Calu3 (cell line): ENCODE measurements at places on chromosomes 12 and 14.

- no peak for DNase-seq
These were observed 154.1 kb upstream of the PELI2 start for GRCh38 chr14:55964091-55964490.

- DNase-seq: peak; percentile 12
These were observed 37.0 kb upstream of the TMEM263 start for GRCh38 chr12:106918746-106919145.

DNA sequence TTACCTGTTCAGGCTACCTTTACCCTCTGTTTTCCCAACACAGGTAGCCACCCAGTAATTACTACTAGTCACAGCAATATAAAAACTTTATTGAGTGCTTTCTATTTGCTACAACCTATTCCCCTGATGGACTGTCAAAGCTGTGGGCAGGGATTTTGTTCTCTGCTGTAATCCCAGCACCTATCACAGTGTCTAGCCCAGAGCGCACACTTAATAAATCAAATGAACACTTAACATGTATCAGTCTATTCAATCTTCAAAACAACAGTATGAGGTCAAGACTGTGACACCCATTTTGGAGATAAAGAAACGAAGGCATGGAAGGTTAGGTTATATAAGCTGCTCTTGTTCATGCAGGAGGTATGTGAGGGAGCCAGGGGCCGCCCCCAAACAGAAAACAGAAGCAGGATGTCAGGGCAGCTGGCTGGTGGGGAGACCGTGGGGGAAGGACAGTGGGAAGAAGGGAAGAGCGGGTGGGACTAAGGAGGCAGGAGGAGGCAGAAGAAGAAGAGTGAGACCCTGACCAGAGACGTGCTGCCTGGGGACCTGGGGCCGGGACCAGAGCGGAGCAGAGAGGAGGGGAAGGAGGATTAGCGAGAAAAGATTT is 1.7 kb downstream of the TNFRSF1A start:
- DNase-seq: no peak

DNA sequence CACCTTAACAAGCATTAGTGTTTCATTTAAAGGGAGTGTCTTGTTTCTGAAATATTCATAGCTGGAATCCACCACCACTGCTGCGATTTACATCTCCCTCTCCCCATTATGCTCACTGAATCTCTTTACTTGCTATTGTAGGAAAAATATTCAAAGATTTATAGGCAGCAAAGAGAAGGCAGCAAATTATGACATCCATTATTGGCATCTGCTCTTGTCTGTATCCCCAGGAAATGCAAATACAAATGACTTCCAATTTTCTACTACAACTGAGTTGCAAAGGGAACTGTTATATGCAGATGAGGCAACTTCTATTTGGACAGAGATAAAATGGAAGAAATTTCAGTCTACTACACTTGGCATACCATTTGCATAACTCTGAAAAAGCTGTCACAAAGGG is 88.4 kb upstream of the PRKD1 start:
- DNase-seq: no peak

DNA sequence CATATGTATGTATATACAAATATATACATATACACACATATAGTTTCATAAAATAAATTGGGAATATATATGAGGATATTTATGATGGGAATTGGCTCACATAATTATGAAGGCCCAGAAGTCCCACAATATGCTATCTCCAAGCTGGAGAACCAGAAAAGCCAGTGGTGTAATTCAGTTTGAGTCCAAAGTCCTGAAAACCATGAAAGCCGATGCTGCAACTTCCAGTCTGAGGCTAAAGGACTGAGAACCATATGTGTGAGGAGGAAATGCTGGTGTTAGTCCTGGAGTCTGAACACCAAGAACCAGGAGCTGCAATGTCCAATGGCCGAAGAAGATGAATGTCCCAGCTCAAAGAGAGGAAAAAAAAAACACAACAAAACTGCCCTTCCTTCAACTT is 65.5 kb upstream of the PRKD1 start:
- DNase-seq: peak; percentile 6

GRCh38 chr12:6284273-6284672 is 26.2 kb upstream of the PLEKHG6 start:
- no peak for DNase-seq

GRCh38 chr12:96986883-96987523 is 79.9 kb downstream of the NEDD1 start:
- DNase-seq: peak; percentile 26
